ENCODE measurements at places on chromosomes 13 and 19. TPM values are rescaled to one million over a fixed set of nuclear protein-coding genes. Genes with fewer than 3 reads are reported as not detected.

Gene IZUMO2
- polyA plus RNA-seq = 0.34 TPM

- no peak for DNase-seq
Measured at GRCh38 chr19:55661826-55662225, 7.0 kb downstream of the U2AF2 start.

Gene IGFL1
- polyA plus RNA-seq = 1.3 TPM

Gene SIGLEC10
- polyA plus RNA-seq = 1.5 TPM

Gene APC2
- 0.96 TPM for polyA plus RNA-seq

GRCh38 chr19:4399812-4400134 is 574 bp downstream of the SH3GL1 start:
- peak; percentile 73 for DNase-seq

GRCh38 chr13:113544071-113544891 is 40.3 kb upstream of the TFDP1 start:
- no peak for DNase-seq

Gene VAV1
- polyA plus RNA-seq = 2.6 TPM

- DNase-seq = peak; percentile 47
Measured at GRCh38 chr13:73248711-73249580, 190.1 kb downstream of the KLF5 start.

DNA sequence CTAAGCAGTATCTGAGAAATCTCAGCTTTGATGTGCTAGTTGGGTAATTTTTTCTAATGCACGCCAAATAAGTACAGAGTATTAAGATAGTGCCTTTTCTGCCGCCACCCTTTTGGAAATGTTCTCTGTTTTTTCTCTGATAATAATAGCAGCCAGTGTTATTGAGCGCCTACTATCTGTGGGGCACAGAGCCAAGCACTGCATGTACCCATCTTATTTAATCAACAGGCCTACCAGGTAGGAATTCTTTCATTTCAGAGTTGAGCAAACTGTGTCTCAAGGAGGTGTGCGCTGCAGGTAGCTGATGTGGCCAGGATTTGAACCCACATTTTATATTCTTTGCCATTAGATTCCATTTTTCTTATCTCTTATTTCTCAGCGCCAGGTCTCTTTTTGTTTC is 1.4 kb downstream of the EPN1 start:
- peak; percentile 23 for DNase-seq

Gene ZNF43
- 12.8 TPM for polyA plus RNA-seq

- DNase-seq = no peak
Measured at GRCh38 chr13:51916962-51917361, 55.2 kb downstream of the CCDC70 start.

DNA sequence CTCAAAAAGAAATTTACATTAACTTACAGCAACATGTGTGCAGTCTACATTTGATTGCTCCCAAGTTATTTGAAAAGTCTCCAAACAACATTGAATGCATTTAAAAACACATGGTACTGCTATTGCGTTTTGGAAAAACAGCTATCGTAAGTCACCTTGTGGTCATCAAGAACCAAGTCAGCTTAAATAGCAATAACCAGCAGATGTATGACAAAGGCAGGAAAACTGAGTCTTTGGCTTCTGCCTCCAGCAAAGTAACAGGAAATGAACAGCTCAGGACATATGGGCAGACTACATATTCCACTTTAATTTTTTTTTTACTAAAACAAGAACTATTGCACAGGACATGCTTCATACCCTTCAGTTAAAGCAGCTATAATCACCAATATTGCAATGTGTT is 580.6 kb upstream of the SPRY2 start:
- DNase-seq = peak; percentile 90

GRCh38 chr19:58354478-58355030 is 1.3 kb upstream of the A1BG start:
- DNase-seq = no peak

- peak; percentile 27 for DNase-seq
Measured at GRCh38 chr19:7970716-7971448, 27.4 kb upstream of the TIMM44 start.

- DNase-seq = no peak
Measured at GRCh38 chr13:111533900-111534683, 213.7 kb downstream of the TEX29 start.

Gene NKPD1
- polyA plus RNA-seq = 0.38 TPM

GRCh38 chr19:18636183-18636968 is 452 bp upstream of the KLHL26 start:
- DNase-seq = peak; percentile 94

DNA sequence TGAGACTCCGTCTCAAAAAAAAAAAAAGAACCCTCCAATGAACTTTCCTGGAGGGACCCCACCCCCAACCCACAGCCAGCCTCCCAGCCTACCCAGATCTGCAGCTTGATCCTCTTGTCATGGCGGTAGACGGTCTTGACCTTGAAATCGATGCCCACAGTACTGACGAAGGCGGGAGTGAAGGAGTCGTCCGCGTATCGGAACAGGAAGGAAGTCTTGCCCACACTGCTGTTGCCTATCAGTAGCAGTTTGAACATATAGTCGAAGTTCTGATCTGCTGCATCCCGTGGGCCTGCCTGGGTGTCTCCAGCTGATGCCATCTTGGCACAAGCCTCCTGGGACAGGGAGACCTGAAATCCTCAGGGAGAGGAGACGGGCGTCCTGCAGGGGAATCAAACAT is 2.4 kb downstream of the RAB3D start:
- DNase-seq = no peak

- no peak for DNase-seq
Measured at GRCh38 chr13:48682436-48682835, 28.7 kb downstream of the CYSLTR2 start.

- no peak for DNase-seq
Measured at GRCh38 chr19:23790641-23791488, 32.2 kb upstream of the ZNF681 start.

DNA sequence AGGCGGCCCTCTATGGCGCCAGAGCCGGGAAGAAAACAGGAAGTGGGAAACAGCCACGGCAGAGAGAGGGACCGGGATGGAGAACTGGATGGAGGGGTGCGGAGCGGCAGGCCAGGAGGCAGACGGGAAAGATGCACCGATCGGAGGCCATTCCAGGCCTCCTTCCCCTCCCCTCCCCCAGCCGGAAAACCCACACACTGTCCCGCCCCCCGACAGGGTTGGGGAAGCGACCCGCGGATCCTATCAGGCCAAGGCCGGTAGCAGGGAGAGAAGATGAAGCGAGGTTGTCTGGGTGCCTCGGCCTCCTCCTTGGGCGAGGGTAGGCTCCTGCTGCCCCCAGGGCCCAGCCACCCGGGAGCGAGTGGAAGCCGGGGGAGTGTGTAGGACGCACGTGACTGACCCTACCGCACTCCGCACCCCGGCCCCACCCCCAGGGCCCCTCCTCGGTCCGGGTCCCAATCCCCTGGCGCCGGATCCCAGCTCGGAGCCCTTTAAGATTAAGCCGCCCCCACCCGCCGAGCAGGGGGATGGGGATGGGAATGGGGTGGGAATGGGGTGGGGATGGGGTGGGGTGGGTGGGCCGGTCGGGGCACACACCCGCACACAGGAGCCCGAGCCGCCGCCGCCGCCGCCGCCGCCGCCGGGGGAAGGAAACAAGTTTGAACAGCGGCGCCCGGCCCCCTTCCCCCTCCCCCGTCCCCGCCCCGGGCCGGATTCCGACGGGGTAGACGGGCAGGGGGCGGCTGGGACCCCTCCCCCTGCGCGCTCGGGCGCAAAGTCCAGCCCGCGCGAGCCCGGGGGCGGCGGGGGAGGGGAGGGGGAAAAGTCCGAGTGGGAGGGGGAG is 1.5 kb downstream of the ERF start:
- DNase-seq = peak; percentile 80

DNA sequence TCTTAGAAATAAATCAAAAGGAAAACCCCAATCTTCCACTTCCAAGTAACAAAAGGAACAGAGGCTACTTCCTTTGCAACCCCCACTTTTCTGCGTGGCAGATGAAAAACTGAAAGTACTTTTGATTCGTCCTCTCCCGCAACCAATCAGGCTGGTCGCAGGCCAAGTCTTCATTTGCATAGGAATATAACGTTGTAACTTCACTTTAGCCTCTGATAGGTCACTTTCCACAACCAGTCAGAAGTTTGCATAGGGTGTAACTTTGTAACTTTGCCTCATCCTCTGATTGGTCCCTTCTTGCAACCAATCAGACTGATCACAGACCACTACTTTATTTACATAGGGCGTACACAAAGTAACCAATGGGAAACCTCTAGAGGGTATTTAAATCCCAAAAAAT is 37.2 kb downstream of the TGDS start:
- no peak for DNase-seq

GRCh38 chr19:28737021-28737895 is 475.7 kb downstream of the UQCRFS1 start:
- peak; percentile 75 for DNase-seq

- DNase-seq = no peak
Measured at GRCh38 chr13:79398127-79398526, 7.9 kb downstream of the RBM26 start.

DNA sequence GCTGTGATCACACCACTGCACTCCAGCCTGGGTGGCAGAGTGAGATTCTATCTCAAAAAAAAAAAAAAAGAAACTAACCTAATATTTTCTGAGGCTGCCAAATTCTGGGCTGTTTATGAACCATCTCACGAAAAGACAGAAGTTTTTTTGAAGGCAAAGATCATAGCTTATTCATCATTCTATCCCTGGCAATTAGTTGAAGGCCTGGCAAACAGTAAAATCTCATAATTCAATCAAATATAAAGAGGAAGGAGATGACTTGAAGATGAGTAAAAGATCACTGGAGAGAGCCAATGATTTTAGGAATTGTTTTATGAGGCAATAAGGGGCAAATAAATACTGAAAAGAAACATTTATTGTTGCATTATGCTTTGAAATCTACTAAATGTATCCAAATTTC is 216.5 kb downstream of the DCLK1 start:
- DNase-seq = no peak

GRCh38 chr19:40305403-40305802 is 20.3 kb upstream of the AKT2 start:
- DNase-seq = peak; percentile 93

DNA sequence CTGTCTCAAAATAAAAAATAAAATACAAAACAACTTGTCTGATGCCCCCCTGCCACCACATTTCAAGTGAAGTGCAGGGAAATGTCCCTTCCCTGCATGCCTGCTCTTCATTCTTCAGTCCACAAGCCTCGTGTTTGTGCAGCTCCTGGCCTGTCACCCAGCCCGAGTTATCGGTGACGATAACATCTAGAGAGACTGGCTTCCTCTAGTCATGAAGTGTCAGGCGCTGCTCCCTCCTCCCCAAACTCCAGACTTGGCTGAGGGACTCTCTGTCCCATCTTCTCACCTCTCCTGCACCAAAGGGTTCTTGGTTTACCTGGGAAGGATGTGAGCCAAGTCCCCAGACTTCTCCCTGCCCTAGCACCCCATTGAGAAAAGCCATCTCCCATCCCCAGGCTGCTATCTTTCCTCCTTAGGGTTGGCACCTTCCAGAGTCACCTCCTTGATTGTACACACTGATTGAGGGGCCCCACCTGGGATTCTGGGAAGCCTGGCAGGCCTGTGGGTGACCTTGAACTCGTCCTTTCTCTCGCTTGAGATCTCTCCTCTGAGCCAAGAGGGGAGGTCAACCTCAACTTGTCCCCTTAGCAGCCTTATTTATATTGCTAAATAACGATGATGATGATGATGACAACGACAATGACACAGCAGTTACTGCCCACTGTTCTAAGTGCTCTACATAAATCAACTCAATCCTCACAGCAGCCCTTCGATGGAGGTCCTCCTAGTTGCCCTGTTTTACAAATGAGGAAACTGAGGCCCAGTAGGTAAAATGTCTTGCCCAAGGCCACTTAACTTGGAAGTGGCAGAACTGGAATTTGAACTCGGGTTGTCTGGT is 13.1 kb upstream of the PLAUR start:
- no peak for DNase-seq

- no peak for DNase-seq
Measured at GRCh38 chr13:21799671-21800070, 128.8 kb downstream of the FGF9 start.

GRCh38 chr13:50438351-50438750 is 405.1 kb downstream of the DLEU7 start:
- DNase-seq = no peak

All from muscle of leg (tissue), 16 donors.